GDM1 (cell line): ENCODE measurements at places on chromosomes 16 and 17.

DNA sequence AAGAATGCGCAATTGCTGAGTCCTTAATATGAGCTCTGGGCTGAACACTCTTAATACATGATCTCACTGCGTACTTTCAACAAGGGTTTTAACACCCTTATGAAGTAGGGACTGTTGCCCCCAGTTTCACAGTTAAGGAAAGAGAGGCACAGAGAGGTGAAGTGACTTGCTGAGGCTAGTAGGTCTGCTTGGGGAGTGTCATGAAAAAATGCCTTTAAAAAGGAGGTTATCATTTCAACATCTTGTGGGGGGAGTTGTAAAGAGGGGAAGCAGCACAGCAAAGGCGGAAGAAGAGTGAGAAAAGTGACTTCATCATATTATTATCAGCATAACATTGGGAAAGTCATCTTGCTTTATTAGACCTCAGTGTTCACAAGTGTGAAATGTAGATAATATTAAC lies 2.1 kb downstream of the CCL4L2 start:
- no peak for DNase-seq

DNA sequence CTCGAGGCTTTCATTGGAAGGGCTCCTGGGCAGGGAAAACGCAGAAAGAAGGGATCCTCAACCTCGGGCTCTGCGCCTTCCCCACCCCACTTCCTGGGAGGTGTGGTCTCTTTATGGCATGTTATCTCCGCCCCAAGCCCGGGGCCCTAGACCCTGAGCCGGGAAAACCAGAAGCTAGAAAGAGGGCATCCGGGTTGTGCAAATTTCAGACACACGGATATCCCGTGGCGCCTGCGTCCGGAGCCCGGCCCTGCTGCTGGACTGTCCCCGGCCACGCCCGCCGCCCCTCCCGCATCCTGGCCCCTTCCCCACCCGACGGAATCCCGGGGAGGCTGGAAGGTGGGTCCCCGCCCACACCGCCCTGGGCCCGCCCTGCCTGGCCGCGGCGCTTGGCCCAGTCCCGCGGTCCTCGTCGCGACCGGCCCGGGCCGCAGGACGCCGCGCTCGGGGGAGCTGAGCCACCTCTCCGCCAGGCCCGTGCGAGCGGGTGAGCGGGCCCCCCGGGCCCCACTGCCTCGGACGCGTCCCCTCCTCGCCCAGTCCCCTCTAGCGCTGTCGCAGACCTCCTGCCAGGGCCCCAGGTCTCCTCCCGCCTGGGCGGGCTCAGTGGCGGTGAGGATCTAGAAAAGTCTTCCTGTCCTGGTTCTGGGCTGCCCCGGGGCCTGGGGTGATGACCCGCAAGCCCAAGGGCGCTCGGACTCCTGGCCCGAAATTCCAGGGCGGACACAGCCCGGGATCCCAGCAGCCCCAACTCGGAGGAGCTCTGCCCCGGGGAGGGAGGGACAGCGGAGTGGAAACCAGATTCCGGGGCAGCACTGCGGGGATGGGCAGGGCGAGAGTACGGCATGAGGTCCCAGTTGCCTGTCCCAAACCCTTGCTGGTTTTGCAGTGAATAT lies at the start of gene SLC16A5:
Gene SLC16A5, plus strand, starts transcription at position 397 of the 896 bp plus-strand sequence. CDS start 5,683 bp downstream, outside the sequence.
- DNase-seq = peak; percentile 75

- no peak for DNase-seq
Observed at GRCh38 chr16:46649588-46650253, 28.5 kb upstream of the SHCBP1 start.

DNA sequence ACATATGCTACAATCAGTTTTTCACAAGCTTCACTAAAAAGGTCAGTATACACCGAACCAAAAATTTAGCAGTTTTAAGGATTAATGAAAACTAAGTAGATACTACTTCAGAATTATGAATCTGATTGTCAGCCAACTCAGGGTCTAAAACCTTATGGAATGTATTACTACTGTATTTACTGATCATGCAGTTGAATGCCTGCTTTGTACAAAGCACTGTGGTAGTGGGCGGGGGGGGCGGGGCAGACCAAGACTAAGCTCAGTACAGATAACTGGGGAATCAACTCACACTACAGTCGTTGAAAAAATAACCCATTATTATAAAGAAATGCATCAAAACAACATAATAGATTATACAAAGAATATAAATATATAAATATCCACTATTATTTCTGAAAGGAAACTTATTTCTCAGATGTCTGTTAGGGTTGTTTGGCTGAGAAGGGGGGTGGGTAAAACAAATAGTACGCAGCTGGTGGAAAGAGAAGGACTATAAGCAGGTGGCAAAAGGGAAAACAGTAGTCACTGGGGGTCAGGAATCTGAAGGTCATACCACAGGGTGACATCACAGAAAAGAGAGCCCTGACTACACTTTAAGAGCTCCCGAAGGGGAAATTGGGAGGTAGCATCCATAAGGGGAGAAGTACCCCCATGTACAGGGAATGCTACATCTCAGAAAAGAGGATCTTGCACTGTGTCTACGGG lies 109.4 kb upstream of the AXIN2 start:
- no peak for DNase-seq

DNA sequence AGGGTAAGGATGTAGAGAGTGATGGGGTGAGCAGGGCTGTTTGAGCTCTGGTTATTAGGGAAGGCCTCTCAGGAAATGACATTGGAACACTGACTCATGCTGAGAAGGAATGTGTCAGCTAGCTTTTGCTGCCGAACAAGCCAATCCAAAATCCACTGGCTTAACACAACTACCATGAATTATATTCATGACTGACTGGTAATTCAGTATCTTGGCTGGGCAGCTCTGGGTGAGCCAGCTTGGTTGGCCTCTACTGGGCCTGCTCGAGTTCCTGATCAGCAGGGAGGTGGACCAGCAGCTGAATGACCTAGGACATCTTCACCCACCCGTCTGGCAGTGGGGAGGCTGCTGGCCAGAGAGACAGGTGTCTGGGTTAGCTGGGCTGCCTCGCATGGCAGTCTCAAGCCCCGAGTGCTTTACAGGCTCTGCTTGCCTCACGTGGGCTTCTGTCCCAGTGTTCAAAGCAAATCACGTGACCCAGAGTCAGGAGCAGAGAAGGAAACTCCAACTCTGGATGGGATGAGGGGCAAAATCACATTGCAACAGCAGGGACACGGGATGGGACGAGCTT lies 209.4 kb downstream of the KATNIP start:
- DNase-seq = no peak

DNA sequence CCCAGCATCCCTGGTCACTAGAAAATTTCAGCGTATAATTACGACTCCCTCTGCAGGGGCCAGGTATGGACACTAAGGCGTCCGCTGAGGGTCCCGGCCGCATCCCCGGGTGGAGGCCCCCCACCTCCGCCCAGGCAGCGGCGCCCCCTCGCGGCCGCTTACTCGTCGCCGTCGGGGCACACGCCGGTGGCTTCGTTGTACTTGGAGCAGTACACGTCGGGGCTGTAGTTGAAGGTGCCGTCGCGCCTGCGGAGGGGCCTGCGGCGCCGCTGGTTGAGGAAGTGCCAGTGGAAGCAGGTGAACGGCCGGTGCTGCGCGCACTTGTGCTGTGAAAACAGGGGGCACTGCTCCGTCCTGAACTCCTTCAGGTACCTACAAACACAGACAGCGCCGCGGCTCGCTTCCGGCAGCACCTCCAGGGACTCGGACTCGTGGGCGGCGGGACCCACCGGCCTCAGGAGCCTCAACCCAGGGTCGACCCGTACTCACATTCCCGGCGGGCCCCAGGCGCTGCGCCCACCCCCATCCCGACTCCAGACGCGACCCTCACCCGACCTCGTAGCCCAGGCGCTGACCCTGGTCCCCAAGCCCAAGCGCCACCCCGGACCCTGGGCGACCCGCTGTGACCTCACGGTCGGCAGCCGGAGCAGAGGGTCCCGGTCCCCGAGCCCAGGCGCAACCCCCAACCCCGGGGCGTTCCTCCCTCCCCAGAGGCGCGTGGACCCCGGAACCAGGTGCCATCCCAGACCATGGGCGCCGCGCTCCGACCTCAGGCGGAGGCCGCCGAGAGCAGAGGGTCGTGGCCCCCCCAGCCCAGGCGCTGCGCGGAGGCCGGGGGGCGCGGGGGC lies 596 bp downstream of the UNKL start:
- DNase-seq = peak; percentile 45

DNA sequence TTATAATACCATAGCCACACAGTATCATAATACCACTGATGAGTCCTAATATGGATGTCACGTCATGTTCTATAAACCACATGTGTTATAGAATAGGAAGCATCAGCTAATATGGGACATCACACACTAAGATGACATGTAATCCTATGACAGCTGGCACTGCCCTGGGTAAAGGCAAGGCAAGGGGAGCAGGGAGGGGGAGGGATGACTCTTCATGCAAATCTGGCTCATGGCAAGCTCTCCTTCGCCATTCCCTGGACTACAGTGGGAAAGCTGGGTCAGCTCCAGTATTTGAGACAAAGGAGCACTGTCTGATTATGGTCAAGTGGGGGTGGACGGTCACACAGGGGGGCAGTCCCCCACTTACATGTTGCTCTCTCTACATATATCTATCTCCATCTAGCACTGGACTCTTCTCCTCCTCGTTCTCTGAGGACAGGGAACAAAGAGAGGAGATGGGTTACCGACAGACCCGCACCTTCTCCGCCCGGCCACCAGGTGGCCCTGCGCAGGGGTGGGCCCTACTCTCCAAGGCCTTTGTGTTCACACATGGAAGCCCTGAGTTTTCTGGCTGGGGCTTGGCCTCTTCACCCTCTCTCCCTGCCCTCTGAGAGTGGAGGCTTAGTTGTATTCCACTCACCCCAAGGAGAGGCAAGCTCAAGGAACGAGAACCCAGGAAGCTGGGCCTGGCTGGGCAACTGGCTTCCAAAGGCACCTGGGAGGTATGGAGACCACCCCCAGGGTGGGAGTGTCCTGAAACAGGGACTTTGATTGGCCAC lies 23.4 kb upstream of the MPO start:
- peak; percentile 57 for DNase-seq

- no peak for DNase-seq
Observed at GRCh38 chr16:80803339-80804055, 901 bp downstream of the CDYL2 start.

GRCh38 chr17:16987066-16987829 lies 15.3 kb upstream of the TNFRSF13B start:
- DNase-seq = no peak

GRCh38 chr16:2871926-2872325 lies 11.1 kb upstream of the FLYWCH2 start:
- no peak for DNase-seq

- no peak for DNase-seq
Observed at GRCh38 chr16:46729326-46729995, 18.7 kb downstream of the MYLK3 start.

DNA sequence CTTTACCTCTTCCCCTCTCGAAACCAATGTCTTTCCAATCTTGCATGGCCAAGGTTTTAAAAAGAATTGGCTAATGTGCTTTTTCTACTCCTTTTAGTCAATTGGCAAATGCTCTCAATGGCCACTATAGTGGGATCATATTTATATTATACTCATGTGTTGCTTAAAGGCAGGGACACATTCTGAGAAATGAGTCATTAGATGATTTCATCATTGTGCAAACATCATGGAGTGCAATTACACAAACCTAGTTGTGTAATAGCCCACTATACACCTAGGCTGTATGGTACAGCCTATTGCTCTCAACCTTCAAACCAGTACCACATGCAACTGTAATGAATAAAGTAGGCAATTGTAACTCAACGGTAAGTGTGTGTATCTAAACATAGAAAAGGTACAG lies 180.9 kb downstream of the HS3ST3A1 start:
- DNase-seq = no peak

GRCh38 chr17:50423553-50424159 lies 2.4 kb upstream of the ACSF2 start:
- DNase-seq = peak; percentile 30

DNA sequence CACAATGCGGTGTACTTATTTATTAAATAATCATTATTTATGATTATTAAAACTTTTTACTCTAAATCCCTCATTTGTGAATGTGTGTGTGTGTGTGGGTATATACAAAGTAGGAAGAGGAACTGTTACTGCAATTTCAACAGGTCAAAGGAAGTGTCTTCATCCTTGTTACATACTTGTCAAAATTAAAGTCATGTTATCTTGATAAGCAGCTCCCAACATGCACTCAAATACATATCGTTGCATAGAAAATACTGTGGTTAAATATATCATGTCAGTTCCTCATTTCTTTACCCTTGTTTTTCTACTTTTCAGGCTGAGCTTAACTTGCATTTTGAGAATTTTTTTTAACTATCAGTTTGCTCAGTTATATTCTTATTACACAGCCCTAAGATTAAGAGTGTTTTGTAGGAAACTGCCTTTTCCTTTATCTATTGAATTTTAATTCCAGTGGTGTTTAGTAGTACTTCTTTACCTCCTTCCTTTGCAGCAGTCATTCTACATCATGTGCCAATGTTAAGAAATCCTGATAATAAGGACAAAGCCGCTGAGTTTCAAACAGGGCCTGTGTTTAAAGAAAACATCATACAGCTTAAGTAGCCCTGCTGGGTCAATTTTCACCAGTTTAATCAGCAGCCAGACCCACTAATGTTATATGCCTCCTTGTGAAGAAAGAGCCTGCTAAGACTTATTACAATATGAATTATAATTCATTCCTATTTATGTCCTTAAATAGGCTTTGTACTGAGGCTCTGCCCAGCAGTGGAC lies 7.2 kb downstream of the EFCAB5 start:
- DNase-seq = peak; percentile 65

GRCh38 chr16:17301593-17302135 lies 169.1 kb downstream of the XYLT1 start:
- peak; percentile 14 for DNase-seq

- DNase-seq = no peak
Observed at GRCh38 chr17:67076290-67076689, 31.9 kb downstream of the CACNG1 start.

GRCh38 chr17:49390548-49391324 lies 23.9 kb downstream of the PHB1 start:
- peak; percentile 20 for DNase-seq

DNA sequence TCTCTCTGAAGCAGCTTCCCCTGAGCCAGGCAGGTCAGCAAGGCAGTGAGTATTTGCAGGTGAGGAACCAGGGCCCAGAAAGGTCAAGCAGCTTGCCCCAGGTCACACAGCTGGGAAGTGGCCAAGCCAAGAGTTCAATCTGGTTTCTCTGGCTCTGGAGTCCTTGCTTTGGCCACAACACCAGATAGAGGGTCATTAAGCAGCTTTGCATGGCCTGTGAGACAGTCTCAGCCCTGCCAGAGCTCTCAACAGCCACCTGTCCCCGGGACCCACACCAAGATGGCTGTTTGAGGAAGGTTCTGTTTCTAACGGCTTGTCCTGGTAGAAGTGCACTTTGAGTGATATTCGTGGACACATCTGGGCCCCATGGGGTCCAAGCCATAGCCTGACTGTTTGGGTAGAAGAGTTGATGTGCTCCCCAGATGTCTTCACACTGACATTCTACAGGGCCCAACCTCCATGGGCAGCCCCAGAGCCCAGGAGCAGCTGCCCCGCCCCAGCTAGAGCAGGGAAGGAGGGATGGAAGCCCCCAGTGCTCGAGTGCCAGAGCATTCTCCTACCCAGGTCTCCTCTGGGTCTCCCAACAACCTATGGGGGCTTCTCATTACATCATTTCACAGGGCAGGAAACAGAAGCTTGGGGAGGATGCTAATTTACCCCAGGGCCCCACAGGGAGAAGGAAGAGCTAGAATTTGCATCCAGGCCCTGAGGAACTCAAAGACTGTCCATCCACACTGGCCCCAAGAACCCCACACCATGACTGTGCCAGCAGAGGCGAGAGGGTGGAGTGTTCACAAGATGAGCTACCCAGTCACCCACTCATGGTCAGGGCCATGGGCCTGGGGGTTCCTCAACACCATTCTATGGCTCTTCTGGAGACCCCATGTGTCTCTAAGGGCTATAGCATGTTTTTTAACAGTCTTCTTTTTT lies 107.3 kb upstream of the CDH5 start:
- DNase-seq = no peak

GRCh38 chr17:35448214-35448898 lies at the start of gene SLFN13:
Gene SLFN13 (minus strand): TSS chr17:35448766. CDS start chr17:35445680, 3,086 bp downstream.
- peak; percentile 78 for DNase-seq
